GM06990 (cell line): ENCODE measurements at places on chromosomes 12 and 14.
A peak's percentile ranks its signal among the peaks of the same experiment; 100 is the strongest.

DNA sequence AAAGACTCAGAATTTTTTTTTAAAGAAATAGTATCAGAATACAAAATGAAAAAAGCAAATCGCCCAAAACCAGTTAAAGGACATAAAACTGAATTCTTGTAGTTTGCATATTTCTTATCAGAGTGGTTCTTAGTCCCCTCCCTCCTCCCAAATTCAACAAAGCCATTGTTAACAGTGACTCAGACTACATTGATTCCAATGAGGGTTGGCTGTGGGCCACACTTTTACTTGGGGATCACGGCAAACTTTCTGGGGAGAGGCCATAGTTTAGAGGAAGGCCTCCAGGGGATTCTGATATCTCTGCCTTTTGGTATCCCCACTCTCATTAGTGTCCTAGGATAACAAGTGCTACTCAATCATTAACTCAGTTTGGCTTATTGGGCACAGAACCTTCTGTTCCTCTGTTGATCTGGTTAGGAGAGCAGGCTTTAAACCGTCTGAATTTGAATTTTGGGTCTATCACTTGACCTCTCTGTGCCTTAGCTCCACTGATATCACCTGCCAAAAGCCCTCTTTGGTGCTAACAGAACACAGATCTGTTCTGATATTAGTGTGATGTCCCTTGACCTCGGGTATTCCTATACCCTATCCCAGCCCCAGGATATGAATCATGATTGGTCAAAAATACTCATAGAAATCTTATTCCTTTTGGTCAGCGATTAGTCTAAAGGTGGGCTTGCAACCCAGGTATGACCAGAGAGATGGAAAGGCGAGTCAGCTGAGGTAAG, 45.2 kb upstream of the APPL2 start:
- no peak for DNase-seq

- no peak for DNase-seq
These were observed 44.9 kb downstream of the SYNE2 start for GRCh38 chr14:63897721-63898163.

GRCh38 chr12:59699421-59700152, 103.8 kb downstream of the SLC16A7 start:
- no peak for DNase-seq

DNA sequence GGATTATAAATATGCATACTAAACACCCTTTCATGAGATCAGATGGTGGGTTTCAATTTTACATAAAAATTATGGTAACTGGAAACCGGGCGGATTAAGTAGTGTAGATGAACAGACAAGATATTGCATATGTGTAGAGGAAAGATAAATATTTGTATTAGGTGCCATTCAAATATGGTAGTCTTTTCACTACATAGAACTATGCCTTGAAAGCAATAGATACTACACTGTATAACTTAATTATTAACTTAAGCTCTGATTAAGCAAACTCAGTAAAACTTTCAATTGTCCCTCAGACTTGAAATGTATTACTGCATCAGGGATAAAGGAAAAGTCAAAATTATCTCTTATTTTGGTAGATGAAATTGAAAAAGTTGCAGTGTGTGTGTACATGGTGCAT, 1.9 kb downstream of the PTPN21 start:
- DNase-seq = no peak

- DNase-seq = peak; percentile 78
These were observed 116.6 kb downstream of the ETV6 start for GRCh38 chr12:11765817-11766794.

DNA sequence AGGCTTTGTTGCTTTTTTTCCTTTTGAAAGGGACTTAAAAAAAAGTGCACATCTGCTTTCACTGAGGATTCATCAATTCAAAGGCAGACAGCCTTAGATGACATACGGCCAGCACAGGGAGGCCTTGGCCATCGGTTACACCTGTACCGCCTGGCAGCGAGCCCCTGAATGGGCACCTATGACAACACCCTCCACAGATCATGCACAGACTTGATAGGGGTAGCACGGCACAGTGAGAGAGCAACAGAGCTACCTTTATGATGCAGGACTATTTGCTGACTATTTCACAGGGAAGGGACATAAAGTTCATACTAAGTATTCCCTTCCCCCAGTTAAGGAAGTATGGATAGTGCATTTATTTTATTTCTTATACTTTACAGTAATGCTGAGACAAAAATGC, 137.9 kb upstream of the ARID2 start:
- no peak for DNase-seq

DNA sequence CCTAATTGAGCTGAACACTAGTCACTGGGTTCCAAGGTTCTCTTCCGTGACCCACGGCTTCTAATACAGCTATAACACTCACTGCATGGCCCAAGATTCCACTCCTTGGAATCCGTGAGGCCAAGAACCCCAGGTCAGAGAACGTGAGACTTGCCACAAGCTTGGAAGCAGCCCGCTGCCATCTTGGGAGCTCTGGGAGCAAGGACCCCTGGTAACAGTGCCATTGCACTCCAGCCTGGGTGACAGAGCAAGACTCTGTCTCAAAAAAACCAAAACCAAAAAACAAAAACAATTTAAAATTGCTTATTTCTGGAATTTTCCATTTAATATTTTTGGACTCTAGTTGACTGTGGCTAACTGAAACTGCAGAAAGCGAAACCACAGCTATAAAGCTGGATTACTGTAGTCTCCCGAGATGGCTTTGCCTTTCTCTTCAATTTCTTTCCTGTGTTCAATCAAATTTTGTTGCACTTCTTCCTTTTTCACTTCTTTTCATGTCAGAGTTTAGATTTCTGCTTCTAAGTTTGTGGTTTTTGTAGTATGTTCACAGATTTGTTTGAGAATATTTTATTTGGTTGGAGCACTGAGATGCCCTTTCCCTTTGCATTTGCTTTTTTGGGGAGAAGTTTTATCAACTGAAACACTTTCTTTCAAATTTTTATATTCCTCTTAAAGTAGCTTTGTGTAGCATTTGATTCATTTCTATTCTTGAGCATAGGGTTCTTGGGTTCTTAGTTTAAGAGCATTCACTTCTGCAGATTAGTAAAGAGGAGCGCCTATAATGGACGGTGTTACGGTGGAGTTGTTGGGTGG, 44.6 kb downstream of the DDHD1 start:
- no peak for DNase-seq

DNA sequence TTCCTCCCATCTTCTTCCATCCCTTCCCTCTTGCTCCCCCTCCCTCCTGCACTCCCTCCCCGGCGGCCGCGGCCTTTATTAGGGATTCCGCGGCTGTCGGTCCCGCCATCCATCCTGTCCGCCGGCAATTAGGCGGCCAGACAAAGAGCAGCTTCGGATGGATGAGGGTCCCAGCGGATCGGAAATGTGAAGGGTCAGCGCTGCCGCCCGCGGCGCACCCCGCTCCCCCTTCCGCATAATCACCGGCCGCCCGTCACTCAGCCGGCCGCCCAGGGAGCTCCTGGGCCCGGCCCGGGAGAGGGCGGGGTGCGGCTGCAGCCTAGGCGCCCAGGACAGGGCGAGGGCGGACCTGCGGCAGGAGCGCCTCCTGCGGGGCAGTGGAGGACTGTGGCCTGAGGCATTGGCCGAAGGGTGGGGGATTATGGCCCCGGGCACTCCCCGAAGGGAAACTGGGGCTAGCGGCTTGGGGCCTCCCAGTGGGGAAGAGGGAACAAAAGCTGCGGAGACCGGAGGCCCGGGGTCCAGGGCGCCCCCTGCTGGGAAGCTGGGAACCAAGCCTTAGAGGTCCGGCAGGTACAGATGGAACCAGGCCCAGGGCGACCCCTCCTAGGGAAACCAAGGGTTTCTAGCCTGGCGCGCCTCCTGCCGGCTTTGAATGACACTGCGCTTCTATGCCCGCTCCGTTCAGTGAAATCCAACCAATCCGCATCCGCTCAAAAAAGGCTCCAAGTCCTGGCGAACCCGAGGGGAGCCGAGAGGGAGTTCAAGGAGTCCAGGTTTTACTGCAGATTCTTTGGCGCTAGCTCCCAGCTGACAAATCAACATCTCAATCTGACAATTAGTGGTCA, 4.4 kb upstream of the DNAJC22 start:
- DNase-seq = peak; percentile 82

DNA sequence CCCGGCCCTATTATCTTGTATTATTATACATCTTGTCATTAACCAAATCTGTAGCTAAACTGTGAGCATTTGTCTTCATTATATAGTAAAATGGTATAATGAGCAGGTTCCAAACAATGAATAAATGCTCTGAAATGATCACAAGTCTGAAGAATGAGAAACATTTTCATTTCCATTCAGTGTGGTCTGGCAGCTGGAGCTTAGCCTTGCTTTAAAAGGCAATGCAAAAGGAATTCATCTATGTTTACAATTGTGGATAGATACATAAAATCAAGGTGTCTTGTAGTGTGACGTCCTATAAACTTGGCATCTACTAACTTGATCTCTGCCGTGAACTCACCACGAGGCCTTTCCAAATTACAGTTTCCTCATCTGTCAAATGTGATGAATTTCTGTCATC, 168.3 kb downstream of the RMST start:
- no peak for DNase-seq

- no peak for DNase-seq
These were observed 331.6 kb upstream of the STXBP6 start for GRCh38 chr14:25381498-25381897.

DNA sequence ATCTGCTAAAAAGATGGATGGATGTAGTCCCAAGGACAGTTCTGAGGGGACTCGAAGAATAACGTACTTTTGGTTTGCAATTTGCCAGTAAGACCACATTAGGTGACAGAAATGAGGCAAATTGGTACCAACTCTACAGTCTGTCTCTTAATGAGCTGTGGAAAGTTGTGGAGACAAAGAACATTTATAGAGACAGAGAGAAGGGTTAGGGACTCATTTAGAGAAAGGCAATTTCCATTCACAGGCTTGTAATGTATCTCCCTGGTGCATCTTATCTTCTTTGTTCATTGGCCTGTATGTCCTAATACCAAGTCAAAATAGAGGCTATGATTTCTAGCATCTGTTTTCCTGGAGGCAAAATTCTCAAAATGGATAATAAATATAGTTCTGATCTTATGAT, 177.5 kb downstream of the ANO4 start:
- DNase-seq = no peak

DNA sequence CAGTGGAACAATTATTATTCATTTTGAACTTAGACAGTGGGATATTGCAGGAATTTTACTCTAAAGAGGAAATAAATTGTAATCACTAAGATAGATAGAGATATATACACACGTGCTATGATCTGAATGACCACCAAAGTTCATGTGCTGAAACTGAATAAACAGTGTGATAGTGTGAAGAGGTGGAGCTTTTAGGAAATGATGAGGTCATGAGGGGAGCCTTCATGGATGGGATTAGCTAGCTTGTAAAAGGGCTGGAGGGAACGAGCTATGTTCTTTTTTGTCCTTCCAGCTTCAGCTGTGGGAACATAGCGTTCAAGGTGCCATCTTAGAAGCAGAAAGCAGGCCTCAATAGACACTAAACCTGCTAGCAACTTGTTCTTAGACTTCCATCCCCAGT, 191.5 kb upstream of the LRIG3 start:
- DNase-seq = no peak

DNA sequence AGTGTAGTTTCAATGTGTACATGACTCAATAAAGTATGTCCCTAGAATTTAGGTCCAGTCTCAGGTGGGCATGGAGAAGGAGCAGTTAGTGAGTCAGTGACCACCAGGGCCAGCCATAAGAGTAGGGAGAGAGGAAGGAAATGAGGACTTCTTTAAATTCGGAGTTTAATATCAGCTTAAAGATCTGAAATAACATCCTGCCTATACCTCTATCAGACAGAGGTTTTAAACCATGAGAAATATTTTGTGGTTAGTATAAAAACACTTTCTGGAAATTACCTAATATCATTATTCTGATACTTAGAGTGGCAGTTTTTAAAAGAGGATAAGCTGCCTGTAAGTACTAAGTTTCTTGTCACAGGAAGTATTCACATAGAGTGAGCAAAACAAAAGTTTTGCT, 61.7 kb upstream of the ST8SIA1 start:
- no peak for DNase-seq

- no peak for DNase-seq
These were observed 832.9 kb upstream of the FBXO33 start for GRCh38 chr14:40265096-40265495.
